ENCODE measurements at places on chromosomes 12 and 14.
A peak's percentile ranks its signal among the peaks of the same experiment; 100 is the strongest.

DNA sequence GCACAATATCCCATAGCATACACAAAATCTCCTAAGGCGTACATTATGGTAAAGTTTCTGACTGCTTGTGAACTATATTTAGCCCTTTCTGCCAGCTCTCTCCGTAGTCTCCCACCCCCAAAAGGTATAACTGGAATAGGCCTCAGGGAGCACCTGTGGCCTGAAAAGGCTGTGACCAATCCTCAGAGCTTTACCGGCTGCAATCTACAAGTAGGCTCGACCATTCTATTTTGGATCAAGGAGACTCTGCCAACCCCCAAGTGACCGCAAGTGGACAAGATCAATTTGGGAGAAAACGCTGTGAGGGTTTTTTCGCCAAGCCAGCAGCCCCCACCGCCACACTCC is 1.2 kb downstream of the PPTC7 start:
- DNase-seq: no peak

DNA sequence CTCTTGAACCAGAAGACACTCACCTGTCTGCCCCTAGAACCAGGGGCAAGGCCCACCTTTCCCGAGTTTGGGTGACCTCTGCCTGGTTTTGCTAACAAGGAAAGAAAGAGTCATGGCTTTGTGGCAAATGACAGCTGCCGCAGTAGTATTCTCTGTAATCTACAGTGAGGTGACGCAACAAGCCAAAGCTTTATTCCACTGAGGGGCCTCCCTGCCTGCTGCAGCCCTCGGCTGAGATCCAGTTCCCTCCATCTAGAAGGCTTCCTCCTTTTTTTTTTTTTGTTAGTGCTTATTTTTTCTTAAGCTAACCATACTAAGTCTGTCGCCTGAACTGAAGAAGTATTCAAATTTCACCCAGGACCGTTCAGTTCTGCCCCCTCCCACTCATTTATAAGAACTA is 142.3 kb upstream of the TMCC3 start:
- peak; percentile 12 for DNase-seq

- DNase-seq: no peak
Measured at GRCh38 chr12:77337362-77337761, 272.0 kb upstream of the E2F7 start.

DNA sequence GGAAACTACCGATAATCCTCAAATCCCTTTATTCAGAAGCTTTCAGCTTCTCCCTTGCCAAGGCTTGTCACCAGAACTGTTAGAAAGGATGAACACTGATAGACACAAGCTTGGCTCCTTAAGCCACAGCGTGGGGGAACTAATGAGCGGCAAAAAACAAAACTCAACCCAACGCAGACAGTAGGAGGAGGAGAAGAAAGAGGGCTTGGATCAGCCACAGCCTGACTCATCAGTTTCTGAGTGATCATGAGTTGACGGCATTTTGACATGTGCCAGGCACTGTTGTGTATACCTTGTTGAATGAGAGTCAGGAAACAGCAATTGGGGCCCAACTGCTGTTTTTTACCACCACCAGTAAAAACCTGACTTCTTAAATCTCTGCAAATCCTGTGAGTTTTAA is 23.7 kb downstream of the PLXNC1 start:
- DNase-seq: no peak

- DNase-seq: no peak
Measured at GRCh38 chr12:60210756-60211155, 614.9 kb downstream of the SLC16A7 start.

- DNase-seq: no peak
Measured at GRCh38 chr12:51669996-51670395, 79.0 kb downstream of the SCN8A start.

- DNase-seq: no peak
Measured at GRCh38 chr12:62711631-62712241, 223.2 kb downstream of the PPM1H start.

- no peak for DNase-seq
Measured at GRCh38 chr14:95831468-95831867, 45.2 kb upstream of the TUNAR start.

- no peak for DNase-seq
Measured at GRCh38 chr14:100323942-100324307, 786 bp downstream of the SLC25A47 start.

GRCh38 chr14:65904988-65905387 is 492.5 kb downstream of the FUT8 start:
- no peak for DNase-seq

DNA sequence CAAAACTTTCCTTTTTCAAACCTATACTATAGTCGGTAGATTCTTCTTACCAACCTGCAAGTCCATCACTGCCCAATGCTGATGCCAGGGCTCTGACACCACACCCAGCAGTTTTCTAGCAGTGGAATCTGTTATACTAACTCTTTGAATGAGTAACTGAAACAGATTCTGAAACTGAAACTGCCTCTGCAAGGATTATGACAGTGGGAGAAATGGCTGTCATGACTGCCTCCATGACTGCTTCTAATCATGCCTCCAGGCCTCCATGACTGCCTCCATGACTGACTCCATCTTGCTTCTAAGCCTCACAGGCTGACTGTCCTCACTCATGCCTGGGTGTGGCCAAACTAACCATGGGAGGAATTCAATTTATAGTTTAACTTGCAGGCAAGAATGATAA is 29.4 kb upstream of the OXA1L start:
- DNase-seq: no peak

DNA sequence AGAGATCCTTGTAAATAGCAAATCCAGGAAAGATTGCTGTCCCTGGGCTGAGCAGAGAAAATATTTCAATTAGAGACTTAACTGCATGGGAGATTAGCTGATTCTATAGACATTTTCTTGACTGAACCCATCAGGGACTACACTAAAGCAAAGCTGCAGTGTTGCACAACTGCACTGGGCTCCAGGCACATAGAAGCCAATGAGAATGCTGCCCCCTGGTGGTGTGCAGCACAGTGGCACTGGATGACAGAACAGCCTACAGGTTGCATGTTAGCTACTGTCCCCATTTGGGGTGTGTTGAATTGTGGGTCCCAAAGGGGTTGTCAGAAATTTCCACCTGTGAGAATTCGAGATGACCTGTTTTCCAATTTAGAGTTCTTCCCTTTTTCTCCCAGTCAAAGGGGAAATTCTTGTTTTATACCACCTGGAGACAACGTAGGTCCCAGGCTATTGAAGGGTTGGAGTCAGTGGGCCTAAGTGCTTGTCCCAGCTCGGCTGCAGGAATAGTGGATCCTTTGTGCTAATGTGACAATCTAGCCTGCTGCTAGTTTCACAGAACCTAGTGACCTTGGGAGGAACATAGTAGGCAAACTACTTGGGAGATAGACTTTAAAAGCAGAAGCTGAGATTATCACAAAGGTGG is 114.7 kb downstream of the SLC8A3 start:
- DNase-seq: peak; percentile 59

DNA sequence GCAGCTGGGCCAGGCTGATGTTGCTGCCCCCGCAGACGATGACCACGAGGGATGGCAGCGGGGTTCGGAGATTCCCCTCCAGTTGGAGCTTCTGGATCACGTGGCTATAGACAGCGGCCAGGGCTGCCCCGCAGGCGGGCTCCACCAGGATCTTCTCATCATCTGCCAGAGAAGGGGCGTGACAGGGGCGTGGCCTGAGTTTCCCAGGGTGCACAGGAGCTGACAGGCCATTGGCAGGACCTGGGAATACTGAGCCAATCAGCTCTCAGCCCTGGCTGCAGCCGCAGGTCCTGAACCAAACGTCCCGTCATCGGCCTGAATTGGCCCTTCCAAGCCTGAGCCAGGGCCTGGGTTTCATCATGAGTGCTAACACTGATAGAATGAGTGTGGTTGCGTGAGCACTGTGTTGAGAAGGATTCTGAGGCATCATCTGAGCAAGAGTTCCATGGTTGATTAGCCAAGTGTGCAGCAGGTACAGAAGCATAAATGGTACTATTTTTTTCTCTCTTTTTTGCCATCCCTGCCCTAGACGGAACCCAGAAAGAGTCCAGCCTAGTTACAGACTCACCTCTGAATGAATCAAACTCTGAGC is 10.6 kb downstream of the SDS start:
- no peak for DNase-seq

- no peak for DNase-seq
Measured at GRCh38 chr12:68477261-68477772, 133.4 kb upstream of the RAP1B start.

DNA sequence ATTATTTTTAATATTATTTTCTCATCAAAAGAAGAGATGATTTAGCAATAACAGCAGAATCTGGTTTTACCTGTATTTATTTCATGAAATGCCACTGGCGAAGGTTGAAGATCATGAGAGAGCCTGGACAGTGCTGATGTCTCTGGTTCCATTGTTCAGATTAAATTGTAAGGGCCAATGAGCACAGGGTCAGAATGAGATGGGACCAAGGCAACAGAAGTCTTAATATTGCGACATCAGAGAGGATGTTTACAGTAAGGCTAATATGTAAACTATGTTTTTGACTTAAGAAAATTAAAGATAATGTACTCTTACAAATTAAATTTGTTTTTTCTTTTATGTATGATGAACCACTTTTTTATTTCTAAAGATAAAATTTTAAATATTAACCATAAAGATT is 35.2 kb upstream of the KLRD1 start:
- DNase-seq: no peak

GRCh38 chr12:106892075-106892474 is 63.6 kb upstream of the TMEM263 start:
- no peak for DNase-seq

DNA sequence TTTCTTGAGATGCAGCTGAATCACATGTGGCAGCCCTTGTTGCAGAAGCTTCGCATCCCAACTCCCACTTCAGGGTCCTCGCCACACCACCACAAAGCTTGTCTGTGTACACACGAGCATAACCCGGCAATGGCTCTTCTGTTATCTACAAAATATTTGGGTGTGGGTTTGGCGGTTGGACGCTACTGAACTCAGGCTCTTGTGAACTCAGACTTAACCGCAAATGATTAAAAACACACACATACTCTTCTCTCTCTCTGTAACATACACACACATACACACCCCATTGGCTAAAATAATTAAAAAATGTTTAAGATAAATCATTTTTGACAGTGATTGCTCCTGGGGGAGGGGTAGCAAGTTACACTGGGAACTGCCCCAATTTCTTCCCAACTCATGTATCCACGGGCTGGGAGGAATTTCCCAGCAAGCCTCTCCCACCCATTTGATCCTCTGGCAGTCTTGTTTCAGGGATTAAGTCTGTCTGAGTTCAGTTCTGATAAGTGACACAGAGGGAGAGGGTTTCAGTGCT is 63.7 kb upstream of the MANSC4 start:
- DNase-seq: no peak

DNA sequence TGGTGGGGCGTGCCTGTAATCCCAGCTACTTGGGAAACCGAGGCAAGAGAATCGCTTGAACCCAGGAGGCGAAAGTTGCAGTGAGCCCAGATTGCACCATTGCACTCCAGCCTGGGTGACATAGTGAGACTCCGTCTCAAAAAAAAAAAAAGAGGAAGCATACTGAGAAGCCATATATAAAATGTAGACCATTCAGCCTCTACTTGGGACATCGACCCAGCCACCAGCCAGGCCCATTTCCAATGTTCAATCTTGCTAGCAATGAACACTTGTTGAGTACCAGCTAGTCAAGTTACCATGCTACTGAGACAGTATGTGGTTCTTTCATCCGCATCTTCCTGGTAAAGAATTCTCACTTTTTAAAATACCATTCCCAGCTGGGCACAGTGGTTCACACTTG is 33.4 kb upstream of the RASSF8 start:
- DNase-seq: no peak

GRCh38 chr14:101025696-101026095 is 122.2 kb upstream of the RTL1 start:
- DNase-seq: no peak

- peak; percentile 76 for DNase-seq
Measured at GRCh38 chr12:124790650-124791400, 72.8 kb downstream of the SCARB1 start.

- no peak for DNase-seq
Measured at GRCh38 chr12:55727643-55728185, 1.1 kb downstream of the CD63 start.

GRCh38 chr12:7787574-7788293 is 1.5 kb upstream of the NANOG start:
- DNase-seq: no peak

DNA sequence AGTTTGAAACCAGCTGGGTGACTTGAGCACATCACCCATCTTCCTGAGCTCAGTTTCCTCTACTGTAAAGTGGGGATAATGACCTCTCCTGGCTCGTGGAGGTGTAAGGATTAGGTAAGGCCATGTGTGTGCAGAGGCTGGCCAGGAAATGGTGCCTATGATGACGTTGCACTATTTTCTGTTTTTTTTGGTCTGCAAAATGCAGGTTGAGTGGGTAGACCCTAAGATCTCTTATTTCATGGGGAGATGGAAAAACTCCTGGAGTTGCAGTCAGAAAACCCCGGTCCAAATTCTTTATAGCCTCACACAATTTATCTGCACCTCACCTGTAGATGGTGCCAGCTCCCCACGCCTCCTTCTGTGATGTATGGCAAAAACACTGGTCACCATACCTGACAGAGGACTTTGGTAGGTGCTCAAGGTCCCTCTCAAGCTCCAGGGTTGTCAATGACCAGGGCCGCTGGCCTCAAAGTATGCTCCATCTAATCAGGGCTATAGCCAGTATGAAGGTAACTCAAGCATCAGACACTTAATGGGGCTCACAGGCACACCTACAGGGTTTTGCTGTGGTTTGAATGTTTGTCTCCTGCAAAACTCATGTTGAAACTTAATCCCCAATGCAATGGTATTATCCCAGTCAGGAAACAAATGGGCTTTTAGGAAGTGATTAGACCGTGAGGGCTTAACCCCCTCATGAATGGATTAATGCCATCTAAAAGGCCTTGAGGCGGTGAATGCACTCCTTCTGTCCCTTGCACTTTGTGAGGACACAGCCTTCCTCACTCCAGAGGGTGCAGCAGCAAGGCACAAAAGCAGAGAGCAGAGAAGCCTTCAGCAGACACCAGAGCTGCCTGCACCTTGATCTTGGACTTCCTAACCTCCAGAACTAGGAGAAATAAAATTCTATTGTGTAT is 17.6 kb downstream of the C14orf132 start:
- DNase-seq: peak; percentile 51

DNA sequence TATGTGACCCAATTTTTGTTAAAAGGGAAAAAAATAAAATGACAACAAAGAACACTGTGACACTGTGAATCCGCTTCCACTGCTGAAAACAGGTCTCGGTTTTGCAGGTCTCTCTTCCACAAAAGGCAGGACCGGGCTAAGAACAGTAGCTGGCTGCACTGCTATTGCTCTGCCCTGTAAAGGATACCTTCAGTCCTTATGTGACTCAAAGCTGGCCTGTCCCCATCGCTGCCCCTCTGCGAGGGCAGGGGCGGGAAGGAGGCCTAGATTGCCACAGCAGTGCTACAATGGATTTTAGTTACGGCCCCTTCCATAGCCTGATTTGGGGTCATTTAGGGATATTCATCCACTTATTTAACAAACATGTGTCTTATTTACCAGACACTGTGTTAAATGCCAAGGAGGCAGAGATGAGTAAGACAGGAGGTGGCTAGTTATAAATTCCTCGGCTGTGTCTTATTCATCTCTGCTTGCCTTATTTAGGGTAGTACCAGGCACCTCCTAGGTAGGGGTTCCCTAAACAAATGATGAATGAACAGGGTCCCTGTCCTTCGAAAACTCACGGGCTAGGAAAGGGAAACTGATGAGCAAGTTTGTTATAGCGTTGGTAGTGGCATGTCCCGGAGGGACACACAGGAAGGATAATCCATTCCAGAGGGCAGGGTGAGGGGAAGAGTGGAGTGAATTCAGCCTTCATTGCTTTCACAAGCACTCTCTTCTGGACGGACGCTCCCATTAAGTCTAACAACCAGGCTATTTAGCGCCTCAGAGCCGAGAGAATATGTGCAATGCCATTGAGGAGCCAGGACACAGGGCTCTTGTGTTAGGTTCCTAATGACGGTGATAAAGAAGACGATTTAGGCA is 73.3 kb downstream of the EID3 start:
- no peak for DNase-seq
